Stimulated activated CD8-positive, alpha-beta memory T cell treated with anti-CD3 and anti-CD28 coated beads, Interleukin-4, amount 100 ng/mL, for 48 hours (primary cell): ENCODE measurements at places on chromosomes 2 and 18.

GRCh38 chr2:235670974-235671787 is 177.3 kb downstream of the AGAP1 start:
- no peak for DNase-seq

GRCh38 chr2:68418855-68419254 is 48.2 kb downstream of the FBXO48 start:
- DNase-seq = no peak

GRCh38 chr18:48669991-48670750 is 131.3 kb downstream of the CTIF start:
- DNase-seq = no peak

- DNase-seq = no peak
Observed at GRCh38 chr2:40480596-40480995, 28.7 kb upstream of the SLC8A1 start.

- DNase-seq = no peak
Observed at GRCh38 chr2:180571559-180571958, 408.8 kb upstream of the UBE2E3 start.

DNA sequence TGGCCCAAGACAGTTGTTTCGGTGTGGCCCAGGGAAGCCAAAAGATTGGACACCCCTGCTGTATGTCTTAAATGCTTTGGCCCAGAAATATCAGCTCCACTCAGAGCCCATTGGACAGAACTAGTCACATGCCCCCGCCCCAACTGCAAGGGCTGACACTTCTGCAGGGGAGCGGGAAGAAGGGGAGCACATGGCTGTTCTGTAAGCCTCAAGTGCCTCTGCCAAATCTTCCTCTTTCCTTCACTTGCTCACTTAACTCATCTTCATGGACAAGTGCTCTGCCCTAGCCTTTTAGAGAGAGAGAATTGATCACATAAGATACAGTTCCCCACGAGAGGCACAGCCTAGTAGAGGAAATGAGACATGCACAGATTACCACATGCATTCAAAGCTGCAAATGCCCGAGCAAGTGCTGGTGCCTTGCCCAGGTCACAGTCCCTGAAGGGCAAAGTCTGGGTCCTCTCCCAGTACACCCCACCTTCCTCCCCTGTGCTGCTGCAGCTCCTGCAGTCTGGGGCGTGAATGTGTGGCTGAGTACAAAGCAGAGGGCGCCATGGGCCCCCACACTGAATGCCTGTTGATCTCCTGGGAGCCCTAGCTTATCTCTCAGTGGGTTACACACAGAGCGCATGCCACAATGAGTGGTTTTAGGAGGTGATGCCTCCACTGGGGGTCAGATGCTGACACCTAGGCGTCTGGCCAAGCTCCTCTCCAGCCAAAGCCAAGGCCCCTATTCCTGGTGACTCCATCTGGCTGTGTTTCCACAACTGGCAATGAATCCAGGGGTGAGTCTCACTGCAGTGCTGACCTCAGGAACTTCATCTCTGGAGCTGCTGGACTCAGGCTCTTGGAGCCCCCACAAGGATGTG is 135.3 kb downstream of the CTIF start:
- no peak for DNase-seq

DNA sequence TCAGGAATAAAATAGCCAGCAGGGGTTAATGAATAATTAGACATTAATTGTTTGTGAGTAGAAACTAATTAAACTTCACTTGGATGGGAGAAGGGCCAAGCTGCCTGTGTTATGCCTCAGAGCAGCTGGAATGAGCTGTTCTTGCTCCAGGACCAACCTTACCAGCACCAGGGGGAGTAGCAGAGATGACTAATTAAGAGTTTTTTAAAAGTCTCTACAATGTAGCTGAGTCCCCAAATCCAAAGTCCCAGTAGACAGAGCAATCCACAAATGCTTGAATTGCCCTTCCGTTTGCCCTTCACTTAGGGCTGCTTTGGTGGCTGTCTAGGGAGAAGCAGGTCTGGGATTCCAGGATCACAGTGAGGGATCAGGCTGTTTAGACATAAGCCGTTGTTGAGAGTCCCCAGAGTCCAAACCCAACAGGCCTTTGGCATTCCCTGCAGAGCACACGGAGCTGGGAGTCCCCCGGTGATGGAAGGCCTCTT is 59.4 kb downstream of the RHOB start:
- DNase-seq = no peak
